ENCODE measurements at places on chromosomes 11 and 22.

GRCh38 chr22:33380789-33381530 lies 322.8 kb upstream of the SYN3 start:
- DNase-seq, result no peak

DNA sequence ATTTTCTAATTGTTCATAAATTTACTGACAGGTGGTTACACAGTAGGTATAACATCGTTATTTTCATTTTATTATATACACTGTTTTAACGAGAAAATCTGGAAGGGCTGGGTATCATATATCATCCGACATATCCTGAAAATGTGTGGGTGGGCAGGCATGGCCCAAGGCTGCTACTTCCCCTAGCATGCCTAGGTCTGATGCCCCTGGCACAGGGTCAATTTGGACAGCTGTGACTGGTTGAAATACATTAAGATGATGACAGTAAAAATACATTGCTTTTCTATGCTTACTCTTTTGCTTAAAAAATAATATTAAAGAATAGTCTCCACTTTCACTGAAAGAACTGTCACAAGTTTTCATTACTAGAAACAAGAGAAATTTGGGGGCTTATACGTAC lies 908.8 kb downstream of the OPCML start:
- DNase-seq, result no peak

DNA sequence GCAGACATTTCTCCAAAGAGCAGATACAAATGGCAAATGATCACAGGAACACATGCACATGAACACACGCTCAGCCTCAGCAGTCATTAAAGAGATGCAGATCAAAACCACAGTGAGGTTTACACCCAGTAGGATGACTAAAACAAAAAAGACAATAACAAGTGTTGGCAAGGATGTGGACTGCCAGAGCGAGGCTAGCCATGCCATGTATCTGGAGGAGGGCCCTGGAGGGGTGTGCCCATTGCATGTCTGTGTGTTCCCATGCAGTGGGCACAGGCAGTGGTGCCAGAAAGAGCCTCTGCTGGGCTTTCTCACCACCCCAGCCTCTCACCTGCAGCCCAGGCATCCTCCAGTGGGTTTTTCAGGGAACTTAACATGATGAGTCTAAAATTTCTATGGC lies 54.2 kb upstream of the KCNQ1OT1 start:
- no peak for DNase-seq

DNA sequence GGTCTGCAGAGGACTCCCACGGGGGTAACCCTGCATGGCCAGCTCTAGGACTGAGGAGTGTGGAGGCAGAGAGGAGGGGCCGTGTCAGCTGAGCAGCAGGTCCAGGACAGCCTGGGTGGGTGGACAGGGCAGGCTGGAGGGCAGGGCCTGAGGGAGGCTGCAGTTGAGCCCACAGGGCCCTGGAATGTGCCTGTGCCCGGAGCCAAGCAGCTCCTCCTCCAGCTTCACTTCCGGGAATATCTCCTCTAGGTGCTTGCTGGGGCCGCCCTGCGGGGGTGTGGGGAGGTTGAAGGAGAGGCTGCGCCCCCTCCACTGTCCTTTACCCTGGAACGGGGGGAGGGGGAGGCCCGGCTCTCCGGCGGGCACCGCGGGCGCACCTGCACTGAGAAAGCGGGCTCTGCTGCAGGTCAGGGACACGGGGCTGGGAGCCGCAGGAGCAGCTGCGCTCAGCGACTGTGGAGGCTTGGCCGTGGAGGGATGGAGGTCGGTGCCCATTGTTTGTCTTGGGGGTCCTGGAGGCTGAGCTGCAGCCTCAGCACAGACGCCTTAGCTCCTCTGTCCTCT lies 1293.2 kb downstream of the BRD1 start:
- no peak for DNase-seq

DNA sequence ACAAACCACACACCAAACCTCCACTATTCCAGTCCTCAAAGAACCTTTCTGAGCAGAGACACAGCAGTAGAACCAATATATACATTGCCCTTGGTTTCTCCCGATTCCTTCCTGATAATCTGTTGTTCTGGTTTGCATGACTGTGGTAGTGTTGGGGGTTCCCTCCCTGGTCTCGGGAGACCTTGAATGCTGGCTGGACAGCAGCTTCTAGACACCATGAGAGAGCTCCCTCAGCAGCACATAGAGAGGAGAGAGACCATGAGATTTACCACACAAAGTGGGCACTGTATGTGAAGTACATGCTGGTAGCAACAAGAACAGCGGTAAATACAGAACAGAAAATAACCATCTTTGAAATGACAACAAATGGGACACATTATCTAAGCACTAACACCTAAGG lies 2.6 kb downstream of the C11orf91 start:
- DNase-seq, result no peak

DNA sequence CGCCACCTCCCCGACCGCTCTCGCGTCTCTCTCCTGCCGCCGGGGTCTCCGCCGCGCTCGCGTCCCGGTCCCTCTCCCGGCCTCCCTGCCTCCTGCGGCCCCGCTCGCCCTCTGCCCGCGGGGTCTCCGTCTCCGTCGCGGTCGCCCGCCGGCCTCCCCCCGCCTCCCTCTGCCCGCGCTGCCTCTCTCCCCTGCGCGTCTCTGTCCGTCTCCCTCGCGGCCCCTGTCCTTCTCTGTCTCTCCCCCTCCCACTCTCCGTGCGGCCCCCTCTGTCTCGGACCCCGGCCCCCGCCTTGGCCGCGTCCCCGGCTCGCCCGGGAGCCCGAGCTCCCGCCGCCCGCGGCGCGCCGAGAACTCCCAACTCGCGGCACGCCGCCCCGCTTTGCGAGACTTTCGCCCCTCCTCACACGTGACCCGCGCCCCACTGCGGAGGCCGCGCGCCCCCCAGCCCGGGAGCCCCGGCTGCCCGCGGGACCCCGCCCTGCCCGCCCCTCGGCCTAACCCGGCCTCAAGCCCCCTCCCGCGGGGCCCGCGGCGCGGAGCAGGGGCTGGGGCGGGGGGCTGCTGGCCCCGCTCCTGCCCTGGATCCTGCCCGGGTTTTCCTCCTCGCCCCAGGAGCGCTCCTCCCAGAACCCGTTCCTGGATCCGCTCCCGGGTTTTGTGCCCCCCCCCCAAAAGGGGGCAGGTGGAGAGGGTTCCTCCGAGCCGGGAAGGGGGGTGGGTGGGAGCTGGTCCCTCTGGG lies 702 bp upstream of the KCNJ4 start:
- no peak for DNase-seq

DNA sequence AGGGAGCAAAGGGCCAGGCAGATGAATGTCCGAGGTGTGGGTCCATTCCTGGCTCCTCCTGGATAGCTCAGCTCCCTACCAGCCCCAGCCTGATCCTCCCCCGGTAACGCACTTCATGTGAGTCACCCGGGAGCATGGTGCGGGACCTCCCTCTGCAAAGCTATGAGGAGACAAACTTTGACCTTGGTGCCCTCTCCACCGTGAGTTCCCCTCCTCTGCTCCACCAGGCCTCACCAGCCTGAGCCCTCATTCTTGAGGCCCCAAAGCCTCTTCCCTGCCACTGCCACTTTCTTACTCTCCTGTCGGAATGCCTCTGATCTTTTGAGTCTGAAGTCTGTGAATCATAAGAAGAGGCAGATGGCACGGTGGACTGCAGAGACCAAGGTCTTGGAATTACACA lies 37.4 kb upstream of the CD82 start:
- DNase-seq, result no peak

DNA sequence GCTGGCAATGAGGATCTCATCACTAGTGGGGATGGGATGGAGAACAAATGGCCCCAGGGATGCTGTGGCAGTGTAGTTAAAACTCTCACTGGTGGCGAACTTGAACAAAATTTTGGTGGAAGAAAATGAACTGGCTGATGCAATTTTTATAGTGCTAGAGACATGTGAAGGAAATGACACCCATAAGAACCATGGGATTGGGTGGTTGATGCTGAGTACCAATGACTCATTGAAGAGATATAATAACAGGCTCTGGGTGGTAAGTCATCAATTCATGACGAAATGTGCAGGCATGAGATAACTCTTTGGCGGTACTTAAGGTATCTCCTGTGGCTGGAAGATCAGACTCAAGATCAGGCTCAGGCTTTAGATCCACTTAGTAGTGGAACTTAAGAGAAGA lies 172.9 kb upstream of the DDI1 start:
- DNase-seq, result no peak

DNA sequence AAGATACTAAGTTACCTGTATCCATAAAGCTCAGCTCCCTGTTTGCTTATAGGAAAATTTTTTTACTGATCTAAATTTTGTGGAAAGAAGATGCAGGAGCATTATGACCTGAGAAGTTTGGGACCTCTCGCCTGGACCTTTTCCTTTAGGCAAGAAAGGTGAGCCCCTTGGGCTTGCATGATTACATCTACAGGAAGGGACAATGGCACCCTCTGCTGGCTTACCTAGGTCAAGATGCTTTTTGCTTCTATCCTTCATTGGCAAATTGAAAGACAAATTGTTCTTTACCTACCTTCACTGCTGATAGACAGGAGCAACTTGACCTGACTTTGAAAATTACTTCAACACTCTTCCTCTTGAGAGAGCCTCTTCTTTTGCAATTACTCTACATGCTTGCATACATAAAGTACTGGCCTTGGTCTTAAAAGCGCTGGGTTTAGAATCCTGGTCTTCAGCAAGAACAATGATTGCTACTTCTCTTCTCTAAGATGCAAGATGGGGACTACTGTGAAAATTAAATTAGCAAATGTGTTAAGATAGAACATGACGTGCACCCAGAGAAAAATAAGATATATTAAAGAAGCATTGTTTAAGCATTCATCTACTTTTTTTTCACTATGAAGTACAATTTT lies 147.2 kb downstream of the TRPC6 start:
- DNase-seq, result no peak

GRCh38 chr11:69924308-69925161 lies 105.3 kb upstream of the FGF3 start:
- no peak for DNase-seq

DNA sequence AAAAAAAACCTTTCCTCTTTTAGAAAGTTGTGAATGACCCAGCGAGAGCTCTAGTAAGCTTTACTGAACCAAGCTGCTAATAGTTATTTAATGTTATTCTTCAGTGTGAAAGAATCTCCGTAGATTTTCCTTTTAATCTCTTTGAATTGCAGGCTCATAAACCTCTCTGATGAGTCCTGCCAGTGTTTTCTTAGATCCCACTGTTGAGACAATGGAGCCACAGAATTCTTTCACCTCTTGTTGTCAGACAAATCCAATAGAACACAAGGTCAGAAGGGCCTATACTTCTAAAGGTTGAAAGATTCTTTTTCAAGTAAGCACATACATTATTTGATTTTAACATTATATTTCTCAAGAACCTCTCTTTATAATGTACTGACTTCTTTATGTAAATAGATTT lies 52.2 kb downstream of the DNAJC24 start:
- DNase-seq, result no peak

- DNase-seq, result no peak
These were observed 492.9 kb upstream of the ANO3 start for GRCh38 chr11:25838918-25839625.

DNA sequence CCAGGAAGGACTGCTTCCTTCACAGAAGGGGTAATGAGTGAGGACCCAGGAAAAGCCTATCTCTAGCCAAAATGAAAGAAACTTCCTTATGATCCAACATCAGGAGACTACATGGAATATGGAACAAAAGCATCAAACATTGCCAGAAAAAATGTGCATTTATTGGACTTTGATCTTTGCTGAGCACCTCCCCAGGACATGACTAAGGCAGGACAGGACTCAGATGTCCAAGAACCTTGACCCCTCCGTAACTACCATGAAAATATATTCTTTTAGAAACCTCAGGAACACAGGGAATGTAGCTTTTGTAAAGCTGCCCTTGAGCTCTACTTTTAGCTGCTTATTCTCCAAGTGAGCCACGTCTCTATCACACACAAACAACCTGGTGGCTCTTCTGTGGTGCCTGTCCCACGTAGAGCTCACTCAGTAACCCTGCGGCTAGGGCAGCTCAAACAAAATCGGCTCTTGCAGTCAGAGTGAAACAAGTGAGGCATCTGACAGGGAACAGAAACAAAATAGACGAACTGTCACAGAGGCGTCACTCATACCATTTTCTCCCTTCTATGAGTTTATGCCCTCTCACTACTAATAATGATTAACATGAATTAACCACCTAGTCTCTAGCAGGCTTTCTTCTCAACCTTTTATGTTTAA lies 471.5 kb upstream of the API5 start:
- no peak for DNase-seq

Measured in activated CD4-positive, alpha-beta T cell treated with anti-CD3 and anti-CD28 coated beads, Interleukin-2, amount 50 U/mL, for 24 hours (primary cell).